Purkinje cell (primary cell): ENCODE measurements at places on chromosomes 13 and 19. TPM values are rescaled to one million over a fixed set of nuclear protein-coding genes. Genes with fewer than 3 reads are reported as not detected.

Gene IZUMO2
- 1.0 TPM in 1 of 2 replicates, not detected in the other for polyA plus RNA-seq

Gene CHAF1A
- polyA plus RNA-seq = 0.75 and 2.4 TPM in 2 replicates

Gene FXYD7
- 62.3 and 64.4 TPM in 2 replicates for polyA plus RNA-seq

Gene TPRX2
- not detected in 2 replicates for polyA plus RNA-seq
